ENCODE measurements at places on chromosomes 1 and 21. TPM values are rescaled to one million over a fixed set of nuclear protein-coding genes. Genes with fewer than 3 reads are reported as not detected.
A peak's percentile ranks its signal among the peaks of the same experiment; 100 is the strongest.

RBBP4 gene
- 177 TPM for polyA plus RNA-seq

C2CD4D gene
- polyA plus RNA-seq: 0.96 TPM

OR2T2 gene
- polyA plus RNA-seq: not detected

LCE6A gene
- polyA plus RNA-seq: not detected

TNFRSF4 gene
- not detected for polyA plus RNA-seq

CELA2B gene
- not detected for polyA plus RNA-seq

UBASH3A gene
- polyA plus RNA-seq: not detected

DDAH1 gene
- polyA plus RNA-seq: 19.5 TPM

AADACL4 gene
- not detected for polyA plus RNA-seq

- no peaks in the 10 kb centered on the region for H3K27me3 ChIP-seq
- peak; percentile 55 for DNase-seq
- H3K27ac ChIP-seq: peak overlapping the region; percentile 99
- peaks cover 60% of the 10 kb centered on the region for H3K4me1 ChIP-seq
- H3K36me3 ChIP-seq: no peaks in the 10 kb centered on the region
- H3K4me3 ChIP-seq: no peak overlapping the region
These were observed 48.2 kb downstream of the ARHGEF10L start for GRCh38 chr1:17587693-17588047.

- H3K4me1 ChIP-seq: peaks cover 4% of the 10 kb centered on the region
- H3K36me3 ChIP-seq: no peaks in the 10 kb centered on the region
- H3K27me3 ChIP-seq: no peaks in the 10 kb centered on the region
- DNase-seq: no peak
- H3K4me3 ChIP-seq: no peak overlapping the region
These were observed 62.7 kb downstream of the CASZ1 start for GRCh38 chr1:10733474-10734366.

- H3K27me3 ChIP-seq: no peaks in the 10 kb centered on the region
- no peak for DNase-seq
- no peak overlapping the region for H3K4me3 ChIP-seq
- H3K4me1 ChIP-seq: no peaks in the 10 kb centered on the region
These were observed 10.3 kb downstream of the CAP1 start for GRCh38 chr1:40050863-40051262.

GRCh38 chr1:215143497-215143896 lies 61.0 kb downstream of the KCNK2 start:
- no peak for DNase-seq
- H3K27ac ChIP-seq: no peak overlapping the region
- no peaks in the 10 kb centered on the region for H3K4me1 ChIP-seq

DNA sequence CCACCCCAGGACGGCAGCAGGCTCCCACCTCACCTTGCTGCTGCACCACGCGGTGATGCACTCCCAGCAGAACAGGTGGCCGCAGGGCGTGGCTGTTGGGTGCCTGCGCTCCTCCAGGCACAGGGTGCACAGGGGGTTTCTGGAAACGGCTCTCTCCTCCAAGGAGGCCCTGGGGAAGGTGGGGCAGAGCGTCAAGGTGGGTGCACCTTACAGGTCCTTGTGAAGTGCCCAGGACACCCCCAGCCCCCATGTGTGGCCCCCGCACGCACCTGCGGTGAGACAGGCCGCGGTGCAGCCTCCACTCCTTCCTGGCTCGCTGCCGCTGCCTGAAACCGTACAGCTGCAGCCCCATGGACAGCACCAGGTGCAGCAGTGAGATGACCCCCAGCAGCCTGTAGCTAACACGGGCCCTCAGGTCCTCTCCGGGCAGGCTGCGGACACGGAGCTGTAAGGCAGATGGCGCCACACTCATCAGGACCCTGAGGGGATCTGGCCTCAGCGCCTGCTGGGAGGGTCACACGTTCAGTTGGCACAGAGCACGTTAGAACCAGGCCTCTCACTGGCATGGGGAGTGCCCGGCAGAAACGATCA lies 5.8 kb downstream of the PEX10 start:
- no peak for DNase-seq
- no peak overlapping the region for H3K4me3 ChIP-seq
- H3K4me1 ChIP-seq: no peaks in the 10 kb centered on the region
- no peaks in the 10 kb centered on the region for H3K27me3 ChIP-seq
- H3K27ac ChIP-seq: no peak overlapping the region

- H3K27me3 ChIP-seq: no peaks in the 10 kb centered on the region
- no peak overlapping the region for H3K4me3 ChIP-seq
- no peak overlapping the region for H3K27ac ChIP-seq
- peak; percentile 18 for DNase-seq
These were observed 321.9 kb downstream of the SETD4 start for GRCh38 chr21:35738347-35738961.

DNA sequence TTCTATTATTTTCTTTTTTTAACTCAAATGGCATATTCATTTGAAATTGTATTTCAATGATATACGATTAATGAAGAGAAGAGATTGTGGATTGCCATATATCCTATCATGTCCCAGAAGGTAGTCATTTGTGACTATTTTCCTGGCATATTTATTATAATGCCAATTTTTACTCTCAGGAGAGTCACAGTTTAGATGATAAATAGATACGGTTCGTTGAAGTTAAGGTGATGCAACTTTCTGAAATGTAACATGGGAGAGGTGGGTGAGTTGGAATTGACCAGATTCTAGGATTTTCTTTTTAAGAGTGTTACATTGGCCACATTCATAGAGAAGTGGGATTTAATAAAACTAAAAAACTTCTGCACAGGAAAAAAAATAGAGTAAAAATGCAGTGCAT lies 1138.5 kb downstream of the NCAM2 start:
- no peaks in the 10 kb centered on the region for H3K36me3 ChIP-seq
- no peaks in the 10 kb centered on the region for H3K27me3 ChIP-seq
- H3K27ac ChIP-seq: no peak overlapping the region
- no peaks in the 10 kb centered on the region for H3K4me1 ChIP-seq
- no peak overlapping the region for H3K4me3 ChIP-seq

DNA sequence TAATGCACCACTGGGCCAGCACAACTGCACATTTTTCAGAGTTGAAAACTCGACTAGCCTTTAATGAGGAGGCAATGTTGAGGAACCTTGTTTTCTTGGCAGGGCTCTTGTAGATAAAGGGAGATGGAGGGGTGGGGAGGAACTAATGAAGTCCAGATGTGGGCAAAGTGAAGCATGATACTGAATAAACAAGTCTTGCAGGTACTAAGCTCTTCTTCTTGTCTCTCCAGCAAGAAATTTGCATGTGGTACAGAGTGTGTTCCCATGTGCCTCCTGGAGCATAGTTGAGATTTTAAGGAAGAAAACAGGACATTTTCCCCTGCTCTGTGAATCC lies 47.0 kb downstream of the PLPP3 start:
- no peak overlapping the region for H3K4me3 ChIP-seq
- peaks cover 4% of the 10 kb centered on the region for H3K36me3 ChIP-seq
- H3K27me3 ChIP-seq: no peaks in the 10 kb centered on the region
- H3K27ac ChIP-seq: peak overlapping the region; percentile 29
- DNase-seq: no peak

- no peaks in the 10 kb centered on the region for H3K36me3 ChIP-seq
- H3K4me1 ChIP-seq: no peaks in the 10 kb centered on the region
- no peak within 1 kb of the TSS for H3K27ac ChIP-seq
- peaks cover 8% of the 10 kb centered on the region for H3K27me3 ChIP-seq
These were observed at the start of gene THEMIS2 for GRCh38 chr1:27872059-27872801. THEMIS2 (plus strand) TSS chr1:27872544; CDS start chr1:27872572, 28 bp downstream.

DNA sequence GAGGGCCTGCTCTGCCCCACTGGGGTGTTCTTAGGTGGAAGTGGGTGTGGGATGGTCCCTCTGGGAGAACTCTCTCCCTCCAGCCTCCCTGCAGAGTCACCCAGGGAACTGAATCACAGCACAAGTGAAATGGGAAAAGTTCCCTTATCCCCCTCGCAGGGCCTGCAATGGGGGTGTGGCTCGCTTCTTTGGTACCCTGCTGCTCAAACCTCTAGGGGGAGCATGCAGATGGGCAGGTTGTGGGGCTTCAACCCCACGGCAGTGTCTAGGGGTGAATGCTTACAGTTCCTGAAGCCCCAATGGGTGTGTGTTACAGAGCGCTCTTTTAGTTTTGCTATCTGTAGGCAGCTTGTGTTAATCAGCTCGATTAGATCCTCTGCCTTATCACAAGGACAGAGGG lies 59.0 kb upstream of the TINAGL1 start:
- H3K36me3 ChIP-seq: no peaks in the 10 kb centered on the region
- no peak overlapping the region for H3K4me3 ChIP-seq
- peaks cover 10% of the 10 kb centered on the region for H3K4me1 ChIP-seq
- no peak for DNase-seq

DNA sequence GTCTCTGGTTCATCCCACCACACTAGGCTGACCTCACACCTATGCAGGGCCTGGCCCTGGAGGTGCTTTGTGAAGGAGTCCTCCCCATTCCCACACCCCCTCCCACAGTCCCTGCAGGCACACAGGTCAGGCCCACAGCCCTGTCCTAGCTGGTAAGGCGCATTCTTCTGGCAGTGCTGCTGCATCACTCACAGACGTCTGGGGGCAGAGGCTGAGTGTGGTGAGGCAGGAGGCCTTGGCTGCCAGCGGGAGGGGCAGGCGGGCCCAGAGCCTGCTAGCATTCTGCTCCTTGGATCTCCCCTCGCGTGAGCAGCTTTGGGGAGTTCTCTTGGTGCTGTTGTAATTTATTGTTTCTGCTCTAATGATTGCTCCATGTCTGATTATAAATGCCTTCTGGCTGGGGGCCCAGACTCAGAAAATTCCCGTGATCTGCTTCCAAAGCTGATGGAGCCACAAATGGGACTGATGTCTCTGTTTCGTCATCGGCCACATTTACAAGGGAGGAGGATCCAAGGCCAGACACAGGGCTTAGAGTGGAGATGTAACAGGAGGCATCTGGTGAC lies 62.9 kb downstream of the TRABD2B start:
- DNase-seq: peak; percentile 71
- H3K27ac ChIP-seq: peak overlapping the region; percentile 69
- H3K4me1 ChIP-seq: peaks cover 15% of the 10 kb centered on the region
- H3K27me3 ChIP-seq: no peaks in the 10 kb centered on the region
- H3K4me3 ChIP-seq: no peak overlapping the region
- H3K36me3 ChIP-seq: no peaks in the 10 kb centered on the region

DNA sequence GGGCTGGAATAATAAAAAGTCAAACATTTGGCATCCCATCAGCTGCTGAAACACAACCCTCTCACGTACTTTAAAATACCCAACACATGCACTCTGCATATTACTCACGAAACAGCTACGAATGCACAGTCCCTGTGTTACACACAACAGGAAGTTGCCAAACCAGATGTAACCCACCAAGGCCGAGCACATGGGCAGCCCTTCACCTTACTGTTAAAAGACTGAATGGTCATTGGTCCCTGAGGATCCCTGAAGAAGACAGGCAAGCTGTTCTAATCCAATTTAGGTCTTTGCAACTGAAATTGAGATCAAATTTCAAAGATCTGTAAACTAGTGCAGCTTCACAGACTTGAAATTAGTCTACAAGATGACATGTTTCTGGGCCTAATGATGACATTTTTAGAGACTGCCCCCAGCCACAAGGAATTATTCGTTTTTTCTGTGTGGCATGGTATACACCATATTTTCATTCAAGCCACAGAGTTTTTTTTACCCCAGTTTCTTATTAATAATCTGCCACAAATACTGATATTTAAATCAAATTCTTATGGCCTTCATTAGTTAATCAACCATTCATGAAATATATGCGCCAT lies 25.6 kb upstream of the IER5 start:
- no peaks in the 10 kb centered on the region for H3K27me3 ChIP-seq
- H3K4me3 ChIP-seq: no peak overlapping the region
- DNase-seq: no peak
- H3K4me1 ChIP-seq: peaks cover 4% of the 10 kb centered on the region

GRCh38 chr1:228376262-228376628 lies 30.4 kb downstream of the TRIM11 start:
- DNase-seq: no peak
- no peaks in the 10 kb centered on the region for H3K27me3 ChIP-seq
- H3K27ac ChIP-seq: no peak overlapping the region
- no peaks in the 10 kb centered on the region for H3K36me3 ChIP-seq
- H3K4me3 ChIP-seq: no peak overlapping the region

DNA sequence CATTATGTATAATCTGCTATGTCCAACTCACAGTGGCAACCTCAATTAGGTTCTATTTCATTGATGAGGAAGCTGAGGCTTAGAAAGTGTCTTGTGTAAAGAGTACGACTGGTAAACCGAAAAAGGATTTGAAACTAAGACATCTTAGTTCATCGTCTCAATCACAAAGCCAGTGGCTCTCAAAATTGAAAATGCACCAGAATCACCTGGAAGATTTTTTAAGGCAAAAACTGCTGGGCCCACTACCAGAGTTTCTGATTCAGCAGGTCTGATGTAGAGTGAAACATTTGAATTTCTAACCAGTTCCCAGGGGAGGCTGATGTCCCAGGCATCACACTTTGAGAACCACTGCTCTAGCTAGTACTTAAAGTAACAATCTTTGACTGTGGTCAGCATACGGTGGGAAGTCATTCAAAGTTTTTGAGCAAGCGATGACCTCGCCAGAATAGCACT lies 5.2 kb upstream of the LRRC53 start:
- no peak overlapping the region for H3K4me3 ChIP-seq
- no peak overlapping the region for H3K27ac ChIP-seq
- no peaks in the 10 kb centered on the region for H3K27me3 ChIP-seq
- H3K36me3 ChIP-seq: no peaks in the 10 kb centered on the region

DNA sequence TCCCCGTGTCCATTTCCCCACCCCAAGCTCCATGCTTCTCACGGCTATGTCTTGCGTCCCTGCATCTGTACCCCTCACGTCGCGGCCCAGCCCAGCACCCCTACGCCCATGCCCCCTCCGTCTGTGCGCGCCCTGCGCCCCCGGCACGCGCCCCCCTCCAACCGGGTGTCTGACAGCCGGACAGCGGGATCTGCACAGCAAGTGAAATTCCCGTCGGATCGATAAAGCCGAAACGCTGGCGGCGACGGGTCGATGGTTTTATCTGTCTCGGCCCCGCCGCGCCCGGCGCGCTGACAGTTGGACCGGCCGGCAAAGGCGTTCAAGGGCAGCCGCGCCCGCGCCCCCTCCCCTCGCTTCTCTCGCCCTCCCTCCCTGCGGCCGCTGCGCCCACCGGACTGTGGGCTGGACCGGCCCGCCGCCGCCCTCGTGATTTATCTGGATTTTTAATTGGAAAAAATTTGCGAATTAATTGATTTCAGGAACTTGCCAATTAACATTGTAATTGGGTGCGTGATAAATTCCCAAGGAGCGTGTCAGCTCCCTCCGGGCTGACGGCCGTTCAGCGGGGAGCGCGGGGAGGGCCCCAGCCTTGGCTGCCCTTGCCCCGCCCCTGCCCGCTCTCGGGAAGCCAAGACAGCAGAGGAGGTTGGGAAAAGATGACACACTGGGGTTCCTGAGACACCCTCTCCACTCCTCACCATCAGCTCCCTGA lies 57.1 kb downstream of the TMEM53 start:
- peak overlapping the region; percentile 52 for H3K4me3 ChIP-seq
- H3K36me3 ChIP-seq: no peaks in the 10 kb centered on the region
- peak; percentile 36 for DNase-seq
- H3K4me1 ChIP-seq: peaks cover 5% of the 10 kb centered on the region

DNA sequence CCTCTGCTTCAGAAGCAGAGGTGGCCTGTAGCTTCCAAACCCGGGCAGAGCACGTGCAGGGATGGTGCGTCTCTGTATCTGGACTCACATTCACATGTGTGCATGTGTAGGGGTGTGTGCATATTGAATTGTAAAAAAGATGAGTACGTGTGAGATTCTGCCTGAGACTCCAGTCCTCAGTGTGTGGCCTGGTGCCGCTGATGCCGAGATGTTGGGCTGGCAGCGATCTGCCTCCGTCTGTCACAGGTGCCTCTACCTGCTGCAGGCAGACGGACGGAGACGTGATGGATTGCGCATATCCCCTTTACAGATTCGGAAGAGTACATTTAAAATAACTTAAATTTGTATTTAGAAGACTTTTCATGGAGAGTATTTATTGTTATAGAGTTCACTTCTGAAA lies 53.6 kb downstream of the ADARB1 start:
- no peak overlapping the region for H3K27ac ChIP-seq
- H3K4me1 ChIP-seq: no peaks in the 10 kb centered on the region
- DNase-seq: no peak

All from hepatocyte (in vitro differentiated cells).